ENCODE measurements at places on chromosomes 1 and 21.
A peak's percentile ranks its signal among the peaks of the same experiment; 100 is the strongest.

DNA sequence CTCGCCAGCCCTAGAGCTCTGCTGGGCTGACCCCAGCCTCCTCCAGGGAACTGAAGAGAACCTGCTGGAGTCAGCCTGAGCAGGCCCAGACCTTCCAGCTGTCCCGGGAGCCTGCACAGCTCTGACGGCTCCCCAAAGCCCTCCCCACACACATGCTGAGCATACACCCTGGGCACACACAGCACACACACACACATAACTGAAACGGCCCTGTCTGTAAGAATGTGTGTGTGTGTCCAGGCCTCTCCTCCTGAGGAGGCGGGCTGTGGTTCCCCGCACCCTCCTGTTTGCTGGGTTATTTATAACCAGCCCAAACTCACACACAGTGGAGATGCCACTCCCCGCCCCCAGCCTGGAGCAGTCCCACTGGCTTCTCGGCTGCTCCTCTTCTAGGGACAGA is 20.2 kb downstream of the SDC3 start:
- no peak for DNase-seq

GRCh38 chr1:110364221-110364620 is 25.0 kb downstream of the RBM15 start:
- no peak for DNase-seq

- DNase-seq = no peak
Measured at GRCh38 chr1:55347866-55348265, 132.7 kb upstream of the USP24 start.

DNA sequence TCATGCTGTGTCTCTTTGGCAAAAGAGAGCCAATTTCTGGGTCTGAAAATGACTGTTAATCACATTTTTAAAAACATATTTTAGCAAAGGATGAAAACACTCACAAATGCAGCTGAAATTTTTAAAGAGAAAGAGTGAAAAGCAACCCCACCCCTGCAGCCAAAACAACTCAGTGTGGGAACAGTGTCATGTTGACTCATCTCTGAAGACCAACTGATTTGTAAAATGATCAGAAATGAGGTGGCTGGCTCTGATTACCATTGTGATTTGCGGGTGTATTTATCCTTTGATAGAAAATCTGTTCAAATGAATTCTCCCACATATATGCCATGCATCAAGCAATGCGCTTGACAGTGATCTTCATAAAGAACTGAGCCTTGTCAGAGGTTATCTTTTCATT is 287.0 kb upstream of the ESRRG start:
- DNase-seq = no peak

DNA sequence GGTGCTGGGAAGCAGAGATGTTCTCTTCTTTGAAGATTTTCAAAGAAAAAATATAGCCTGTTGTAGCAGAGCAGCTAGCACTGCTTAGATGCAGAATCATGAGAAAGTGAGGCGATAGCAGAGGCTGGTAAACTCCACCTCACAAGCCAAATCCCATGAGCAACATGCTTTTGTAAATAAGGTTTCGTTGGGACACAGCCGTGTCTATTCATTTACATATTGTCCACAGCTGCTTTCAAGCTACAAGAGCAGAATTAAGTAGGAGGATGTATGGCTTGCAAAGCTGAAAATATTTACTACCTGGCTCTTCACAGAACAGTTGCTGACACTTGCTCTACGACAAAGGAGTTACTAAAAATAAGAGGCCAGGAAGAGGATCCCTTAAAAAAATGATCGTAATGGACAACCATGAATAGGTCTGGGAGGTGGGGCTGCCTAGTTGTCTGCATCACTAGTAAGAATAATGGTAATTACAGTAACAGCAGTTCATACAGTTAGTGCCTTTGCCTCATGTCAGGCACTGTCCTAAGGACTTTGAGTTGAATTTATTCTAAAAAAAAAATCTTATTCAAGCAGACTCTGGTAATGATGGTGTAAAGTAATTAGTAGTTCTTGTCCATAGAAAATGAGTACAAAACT is 622.0 kb downstream of the KIF26B start:
- DNase-seq = no peak

GRCh38 chr1:1773874-1774273 is 4.4 kb downstream of the NADK start:
- DNase-seq = no peak

- peak; percentile 26 for DNase-seq
Measured at GRCh38 chr1:192474080-192474683, 101.4 kb upstream of the RGS1 start.

DNA sequence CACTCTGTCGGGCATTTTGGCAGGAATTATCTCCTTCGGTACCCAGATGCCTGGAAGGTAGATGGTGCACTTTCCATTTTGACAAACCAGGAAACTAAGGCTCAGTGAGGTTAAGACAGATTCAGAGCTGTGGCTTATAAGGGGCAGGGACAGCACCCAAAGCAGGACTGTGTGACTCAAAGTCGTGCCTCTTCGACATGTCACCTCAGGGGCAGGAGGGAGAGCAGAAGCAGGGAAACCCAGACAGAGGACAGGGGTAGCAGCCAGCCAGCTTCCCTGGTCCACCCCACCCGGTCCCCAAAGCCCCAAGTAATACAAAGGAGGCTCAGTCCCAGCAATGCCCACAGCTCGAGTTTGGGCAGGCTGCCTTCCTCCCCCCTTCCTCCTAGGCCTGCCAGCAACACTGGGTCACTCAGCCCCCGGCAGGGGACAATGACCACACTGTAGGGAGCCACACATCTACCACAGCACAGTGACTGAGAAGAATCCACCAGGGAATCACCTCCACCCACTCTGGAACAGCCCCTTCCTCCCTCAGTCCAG is 2.5 kb downstream of the RHOC start:
- DNase-seq = peak; percentile 93

GRCh38 chr1:39653546-39654031 is 14.1 kb upstream of the HEYL start:
- peak; percentile 79 for DNase-seq

- DNase-seq = no peak
Measured at GRCh38 chr1:156113282-156113950, 1.1 kb upstream of the LMNA start.

DNA sequence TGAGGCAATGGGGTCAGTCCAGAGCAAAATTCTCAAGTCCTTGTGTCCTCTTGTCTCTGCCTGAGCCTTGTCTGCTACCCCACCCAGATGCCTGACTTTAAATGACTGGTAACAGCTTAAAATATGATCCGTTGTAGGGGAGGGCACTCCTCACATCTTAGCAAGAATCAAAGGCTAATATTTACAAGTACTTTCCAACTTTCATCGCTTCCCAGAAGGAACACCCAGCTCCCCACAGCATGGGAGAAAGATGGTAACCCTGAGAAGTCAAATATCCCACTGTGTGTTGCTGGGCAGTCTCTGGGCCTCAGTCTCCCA is 5.2 kb downstream of the ECE1 start:
- no peak for DNase-seq

DNA sequence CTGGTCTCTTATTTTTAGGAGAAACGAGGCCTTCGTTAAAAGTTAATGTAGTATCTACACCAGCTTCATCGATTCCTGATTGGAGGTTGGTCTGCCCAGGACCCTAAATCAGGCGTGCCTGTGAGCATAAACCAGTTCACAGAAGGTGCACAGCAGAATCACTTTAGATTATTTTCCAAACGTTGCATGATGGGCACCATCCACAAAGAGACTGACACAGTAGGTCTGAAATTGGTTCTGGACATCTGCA is 256 bp upstream of the TARBP1 start:
- DNase-seq = no peak

DNA sequence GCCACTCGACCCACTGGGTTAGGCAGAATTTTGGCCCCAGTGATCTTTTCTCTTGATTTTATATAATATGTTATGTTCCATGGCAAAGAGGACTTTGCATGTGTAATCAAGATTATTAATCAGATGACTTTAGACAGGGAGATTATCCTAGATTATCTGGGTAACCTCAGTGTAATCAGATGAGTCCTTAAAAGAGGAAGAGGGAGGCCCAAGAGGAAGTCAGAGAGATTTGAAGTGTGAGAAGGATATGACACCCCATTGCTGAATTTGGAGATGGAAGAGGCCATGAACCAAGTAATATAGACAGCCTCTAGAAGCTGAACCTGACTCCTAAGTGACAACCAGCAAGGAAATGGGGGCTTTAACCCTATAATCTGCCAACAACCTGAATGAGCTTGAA is 117.1 kb upstream of the CSF3R start:
- DNase-seq = no peak

DNA sequence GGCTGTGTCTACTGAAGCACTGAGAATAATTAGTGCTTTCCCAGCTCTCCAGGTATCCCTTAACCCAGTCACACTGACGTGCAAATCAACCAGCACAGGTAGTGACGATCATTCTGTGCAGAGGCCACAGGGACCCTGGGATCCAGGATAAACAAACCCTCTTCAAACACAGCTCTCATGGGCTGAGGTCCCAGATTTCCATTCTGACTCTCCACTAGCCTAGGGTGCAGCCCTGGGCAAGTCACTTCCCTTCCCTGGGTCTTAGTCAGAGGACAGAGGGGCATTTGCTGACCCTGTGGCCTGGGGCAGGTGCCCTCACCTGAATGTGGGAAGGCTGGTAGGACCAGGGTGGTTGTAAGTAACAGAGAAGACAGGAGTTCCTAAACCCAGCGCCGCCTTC is 724.7 kb downstream of the MATN1 start:
- no peak for DNase-seq
